Peyer's patch (tissue), 4 donors: ENCODE measurements at places on chromosomes 13 and 19. TPM values are rescaled to one million over a fixed set of nuclear protein-coding genes. Genes with fewer than 3 reads are reported as not detected.

- DNase-seq, result no peak
These were observed 8.2 kb downstream of the GRIN3B start for GRCh38 chr19:1008268-1009040.

DNA sequence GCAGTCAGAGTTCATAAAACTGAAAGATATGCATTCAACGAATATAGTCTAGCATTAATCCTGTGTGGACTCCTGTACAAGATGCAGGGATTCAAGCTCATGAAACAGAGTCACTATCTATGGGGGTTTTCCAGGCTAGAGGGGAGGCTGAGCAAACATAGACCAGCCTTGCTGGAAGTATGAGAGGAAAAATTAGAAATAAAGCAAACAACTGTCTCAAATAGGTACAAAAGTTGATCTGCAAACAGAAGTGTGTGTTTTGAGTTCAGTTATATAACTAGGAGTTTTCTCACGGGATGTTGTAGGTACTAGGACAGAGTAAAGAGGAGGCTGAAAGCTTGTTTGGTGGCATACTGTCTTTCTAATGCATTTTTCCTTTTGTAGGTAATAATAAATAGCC lies 8.5 kb upstream of the LGALS14 start:
- DNase-seq, result no peak

- DNase-seq, result no peak
These were observed at the start of gene NTN5 for GRCh38 chr19:48672994-48673393. TSS of gene NTN5 (minus strand) at chr19:48673017. CDS start at chr19:48670986, 2,031 bp downstream.

DNA sequence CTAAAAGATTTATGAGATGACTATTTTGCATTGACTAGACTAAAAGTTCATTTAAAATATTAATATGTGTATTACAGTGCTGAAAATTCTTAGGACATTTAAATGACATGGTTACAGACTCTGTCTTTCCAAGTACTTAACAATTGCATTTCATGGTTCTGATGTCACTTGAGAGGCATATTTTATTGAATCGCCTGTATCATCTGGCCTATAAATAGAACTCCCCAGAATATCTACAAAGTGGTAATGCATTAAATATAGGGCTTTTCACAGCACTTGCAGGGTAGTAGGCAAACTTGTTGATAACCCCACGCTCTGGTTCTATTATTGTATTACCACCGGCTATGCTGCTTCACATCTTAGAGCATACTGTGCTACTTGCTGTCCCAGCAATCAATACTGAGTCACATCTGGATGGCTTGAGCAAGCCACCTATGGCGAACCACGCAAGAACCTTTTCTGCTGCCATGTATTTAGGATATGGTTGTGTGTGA lies 400.6 kb downstream of the HS6ST3 start:
- DNase-seq, result no peak

GRCh38 chr19:1857648-1858326 lies 5.6 kb downstream of the KLF16 start:
- no peak for DNase-seq

DNA sequence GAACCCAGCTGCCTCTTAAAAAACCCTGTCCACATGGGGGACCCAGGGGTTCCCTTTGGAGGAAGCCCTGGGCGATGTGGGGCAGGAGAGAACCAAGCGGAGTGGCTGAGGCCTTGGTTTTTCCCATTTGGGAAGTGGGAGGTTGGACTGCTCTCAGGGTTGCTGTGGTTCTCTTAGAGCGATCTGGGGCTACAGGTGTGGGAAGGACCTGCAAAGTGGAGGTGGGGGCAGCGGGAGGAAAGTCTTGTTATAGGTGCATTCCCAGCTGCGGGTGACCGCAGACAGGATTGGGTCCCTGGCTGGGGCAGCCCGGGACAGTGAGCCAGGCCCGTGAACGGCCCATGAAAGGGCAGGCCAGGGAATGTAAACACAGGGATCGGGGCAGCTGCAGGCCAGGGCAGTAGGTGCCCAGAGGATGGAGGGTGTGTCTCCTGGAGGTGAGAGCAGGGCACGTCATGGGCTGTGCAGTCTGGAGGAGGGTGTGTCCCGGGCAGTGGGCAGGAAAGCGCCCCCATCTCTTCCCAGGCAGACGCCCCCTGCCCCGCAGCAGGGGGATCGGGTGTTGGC lies 814 bp downstream of the SLC25A23 start:
- no peak for DNase-seq

GRCh38 chr13:29545988-29546387 lies 49.5 kb downstream of the SLC7A1 start:
- DNase-seq, result no peak

- DNase-seq, result no peak
These were observed 38.2 kb downstream of the ATP12A start for GRCh38 chr13:24718192-24718965.

DNA sequence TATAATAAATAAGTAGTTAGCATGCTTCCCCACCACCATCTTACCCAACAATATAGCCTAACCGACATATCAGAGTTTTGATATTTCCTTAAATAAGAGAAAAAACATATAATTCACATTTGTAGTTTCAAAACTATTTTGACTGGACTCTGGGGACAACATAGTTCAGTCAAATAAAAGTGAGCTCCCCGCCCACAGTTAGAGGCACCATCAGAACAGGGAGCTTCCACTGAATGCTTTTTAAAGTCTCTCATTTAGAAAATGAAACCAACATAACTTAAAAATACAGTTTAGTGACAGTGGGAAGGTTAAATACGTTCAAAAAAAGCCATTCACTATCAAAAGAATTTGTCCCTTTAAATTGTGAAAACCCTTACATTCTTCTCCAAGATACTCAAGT lies 92.8 kb downstream of the EPSTI1 start:
- no peak for DNase-seq

GRCh38 chr19:41872775-41873647 lies 4.1 kb upstream of the CD79A start:
- DNase-seq, result peak; percentile 93

GRCh38 chr19:8794823-8795222 lies 37.3 kb downstream of the ZNF558 start:
- DNase-seq, result no peak

DNA sequence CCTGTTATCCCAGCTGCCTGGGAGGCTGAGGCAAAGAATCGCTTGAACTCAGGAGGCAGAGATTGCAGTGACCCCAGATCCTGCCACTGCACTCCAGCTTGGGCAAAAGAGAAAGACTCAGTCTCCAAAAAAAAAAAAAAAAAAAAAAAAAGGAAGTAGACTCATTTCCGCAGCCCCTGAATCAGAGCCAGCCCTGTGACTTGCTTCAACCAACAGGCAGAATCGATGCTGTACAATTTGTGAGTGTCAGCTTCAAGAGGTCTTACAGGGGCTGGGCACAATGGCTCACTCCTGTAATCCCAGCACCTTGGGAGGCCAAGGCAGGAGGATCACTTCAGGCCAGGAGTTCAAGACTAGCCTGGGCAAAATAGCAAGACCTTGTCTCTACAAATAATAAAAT lies 12.8 kb downstream of the ANKRD27 start:
- no peak for DNase-seq

GRCh38 chr13:37690361-37690760 lies 91.8 kb upstream of the POSTN start:
- DNase-seq, result no peak

DNA sequence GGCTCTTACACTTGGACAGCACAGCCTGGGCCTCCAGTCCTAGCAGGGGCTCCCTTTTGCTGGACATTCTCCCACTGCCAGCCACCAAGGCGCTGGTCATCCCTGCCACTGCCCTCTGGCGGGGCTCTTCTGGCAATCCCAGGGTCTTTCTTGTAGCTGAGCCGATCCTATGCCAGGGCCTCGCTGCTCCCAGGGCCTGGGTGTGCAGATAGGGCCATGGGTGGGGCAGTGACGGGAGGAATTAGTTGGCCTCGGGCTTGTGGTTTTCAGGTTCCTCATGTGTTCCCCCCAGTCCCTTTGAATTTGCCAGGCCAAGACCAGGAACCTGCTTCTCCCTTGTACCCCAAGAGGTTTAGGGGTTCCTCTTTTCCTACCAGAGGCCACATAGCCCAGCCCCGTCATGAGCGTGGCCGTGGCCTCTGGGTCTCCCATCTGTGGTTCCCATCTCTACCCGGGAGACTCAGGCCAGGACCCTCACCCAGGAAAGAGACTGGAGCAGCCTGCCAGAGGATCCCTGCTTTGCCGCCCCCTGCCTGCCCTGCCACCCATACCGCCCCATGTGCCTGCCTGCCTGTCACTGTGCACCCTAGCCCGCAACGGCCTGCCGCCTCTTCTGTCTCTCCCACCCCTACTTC lies 26.2 kb downstream of the TMED1 start:
- DNase-seq, result no peak

DNA sequence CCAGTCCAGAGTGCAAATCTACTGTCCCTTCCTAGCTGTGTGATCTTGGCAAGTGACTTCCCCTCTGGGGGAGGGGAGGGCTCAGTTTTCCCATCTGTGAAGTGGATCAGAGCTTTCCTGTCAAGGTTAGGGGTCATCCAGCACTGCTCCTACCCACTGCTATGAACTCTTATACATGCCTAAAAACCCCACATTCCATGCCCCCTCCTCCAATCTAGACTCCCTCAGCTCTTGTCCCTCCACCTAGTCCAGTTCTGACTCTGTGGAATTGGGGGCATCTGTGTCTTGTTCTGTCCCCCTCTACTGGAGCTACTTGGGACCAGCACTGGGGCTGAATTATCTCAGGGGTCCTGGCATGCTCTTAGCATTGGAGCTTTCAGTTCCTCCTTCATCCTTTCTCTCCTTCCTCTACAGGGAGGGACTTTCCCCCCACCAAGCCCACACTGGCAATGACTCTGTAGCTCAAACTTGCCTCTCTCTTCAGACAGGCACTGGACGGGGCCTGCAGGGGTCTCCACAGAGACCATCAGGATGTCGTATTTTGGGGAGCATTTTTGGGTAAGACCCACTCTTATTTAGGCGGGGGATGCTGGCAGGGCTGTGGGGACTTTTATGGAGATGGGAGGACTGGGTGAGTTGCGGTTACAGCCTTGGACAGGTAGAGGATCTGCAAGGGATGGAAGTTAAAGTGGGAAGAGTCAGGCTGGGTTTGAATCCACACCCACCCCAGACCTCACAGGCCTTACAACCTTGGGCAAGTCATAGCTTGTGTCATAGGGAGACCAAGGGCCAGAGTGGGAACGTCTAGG lies 3.6 kb downstream of the FCHO1 start:
- DNase-seq, result peak; percentile 71

GRCh38 chr19:46391296-46392251 lies 21.8 kb downstream of the CCDC8 start:
- no peak for DNase-seq

DNA sequence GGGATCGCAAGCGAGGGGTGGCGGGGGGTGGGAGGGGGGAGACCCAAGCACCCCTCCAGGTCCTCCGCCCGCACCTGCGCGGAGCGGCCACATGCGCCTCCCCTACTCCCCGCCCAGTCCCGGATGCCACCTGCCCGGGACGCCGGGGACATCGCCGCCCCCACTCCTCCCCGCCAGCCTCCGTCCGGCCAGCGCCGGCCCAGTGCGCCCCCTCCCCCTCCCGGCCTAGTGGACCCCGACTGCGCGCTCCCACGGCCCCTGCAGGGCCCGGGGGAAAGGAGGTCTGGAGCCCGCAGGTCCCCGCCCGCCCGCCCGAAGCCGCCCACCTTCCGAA lies 263 bp downstream of the RHPN2 start:
- DNase-seq, result peak; percentile 79

DNA sequence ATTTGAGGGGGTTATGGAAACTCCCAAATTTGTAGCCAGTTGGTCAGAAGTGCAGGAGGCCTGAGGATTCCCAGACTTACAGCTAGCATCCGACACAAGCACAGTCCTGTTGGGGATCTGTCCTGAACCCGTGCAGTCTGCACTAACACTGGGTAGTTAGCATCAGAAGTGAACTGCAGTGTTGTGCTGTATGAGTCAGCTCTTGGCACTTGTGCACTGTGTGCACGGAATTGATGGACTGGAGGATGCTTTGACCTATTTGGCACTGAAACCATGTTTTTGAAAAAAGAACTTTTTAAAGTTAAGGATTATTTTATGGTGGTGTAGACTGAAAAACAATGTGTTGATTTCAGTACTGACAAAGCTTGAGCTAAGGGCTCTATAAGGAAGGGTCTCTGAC lies 279.0 kb downstream of the NHLRC3 start:
- no peak for DNase-seq

DNA sequence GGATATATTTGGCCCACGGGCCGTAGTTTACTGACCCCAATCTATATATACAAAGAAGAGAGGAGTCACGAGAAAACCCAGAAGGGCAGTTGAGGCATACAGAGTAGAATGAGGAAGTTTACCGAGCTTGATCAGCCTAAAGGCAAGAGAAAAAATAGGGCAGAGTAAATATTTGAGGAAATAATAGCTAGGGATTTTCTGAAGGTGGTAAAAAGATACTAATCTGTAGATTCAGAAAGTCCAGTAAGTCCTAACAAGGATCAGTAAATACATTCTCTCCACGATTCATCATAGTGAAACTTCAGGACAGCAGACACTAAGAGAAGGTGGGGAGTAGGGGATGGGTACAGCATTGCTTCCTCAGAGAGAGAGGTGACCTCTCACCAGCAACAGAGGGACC lies 248.1 kb downstream of the ATP8A2 start:
- DNase-seq, result no peak

- DNase-seq, result no peak
These were observed 33.1 kb downstream of the DHRS12 start for GRCh38 chr13:51770681-51771417.

- DNase-seq, result peak; percentile 20
These were observed 2.4 kb downstream of the PPP1R13L start for GRCh38 chr19:45402298-45403061.

GRCh38 chr13:37313372-37313771 lies 207.9 kb upstream of the CSNK1A1L start:
- DNase-seq, result no peak

- DNase-seq, result no peak
These were observed 12.9 kb downstream of the PSPC1 start for GRCh38 chr13:19769854-19770253.

DNA sequence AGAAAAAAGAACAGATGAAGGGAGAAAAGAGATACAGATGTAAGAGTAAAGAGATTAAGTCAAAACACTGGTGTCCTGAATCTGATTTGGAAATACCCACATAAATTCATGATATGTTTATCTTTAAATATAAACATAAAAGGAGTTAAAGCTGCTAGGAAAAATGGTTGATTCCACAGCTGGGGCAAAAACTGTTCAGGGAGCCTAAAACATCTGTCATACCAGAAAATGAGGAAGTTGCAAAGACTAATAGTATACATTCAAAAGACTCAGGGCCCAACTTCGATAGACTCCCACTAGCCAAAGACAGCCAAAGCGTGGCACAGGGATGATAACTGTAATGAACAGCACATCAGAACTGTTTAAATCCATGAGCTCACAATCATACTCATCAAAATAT lies 62.0 kb downstream of the ABCC4 start:
- no peak for DNase-seq

Gene CDX2
- total RNA-seq, result 151 TPM

Gene ZNF836
- 9.9 TPM for total RNA-seq

Gene AXL
- 24.7 TPM for total RNA-seq

Gene SYCN
- total RNA-seq, result not detected

Gene DLL3
- 0.67 TPM for total RNA-seq

Gene SIGLEC10
- 2.0 TPM for total RNA-seq

Gene ERICH6B
- not detected for total RNA-seq

Gene SBK2
- not detected for total RNA-seq

Gene FUT1
- 0.54 TPM for total RNA-seq

Gene RHPN2
- 46.2 TPM for total RNA-seq

Gene ZNF578
- total RNA-seq, result 0.40 TPM

Gene EFNA2
- 21.5 TPM for total RNA-seq

Gene OVOL3
- not detected for total RNA-seq

Gene GARIN5A
- total RNA-seq, result 2.0 TPM

Gene SIGLEC6
- not detected for total RNA-seq

Gene C19orf44
- total RNA-seq, result 13.2 TPM

Gene ZNF790
- 3.2 TPM for total RNA-seq
